ENCODE measurements at places on chromosomes 2 and 18.
A peak's percentile ranks its signal among the peaks of the same experiment; 100 is the strongest.

- DNase-seq, result no peak
Observed at GRCh38 chr2:64635976-64636911, 17.5 kb downstream of the SERTAD2 start.

DNA sequence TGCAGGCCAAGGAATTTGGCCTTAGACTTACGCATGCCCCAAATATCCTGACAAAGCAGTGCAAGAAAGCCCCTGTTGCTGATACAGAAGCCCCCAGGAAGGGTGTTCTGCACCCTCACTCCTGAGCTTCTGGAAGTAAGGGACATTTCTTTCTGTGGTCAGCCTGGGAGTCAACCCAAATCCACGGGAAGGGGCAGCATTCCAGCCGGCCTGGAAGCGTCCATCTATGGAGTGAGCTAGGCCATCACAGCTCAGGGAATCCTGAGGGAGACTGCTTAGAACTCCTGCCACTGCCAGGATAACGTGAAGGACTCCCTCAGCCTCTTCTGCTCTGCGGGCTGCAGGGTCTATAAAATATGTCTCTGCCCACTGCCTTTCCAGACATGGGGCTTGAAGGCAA, 173.9 kb downstream of the ANAPC1 start:
- no peak for DNase-seq

DNA sequence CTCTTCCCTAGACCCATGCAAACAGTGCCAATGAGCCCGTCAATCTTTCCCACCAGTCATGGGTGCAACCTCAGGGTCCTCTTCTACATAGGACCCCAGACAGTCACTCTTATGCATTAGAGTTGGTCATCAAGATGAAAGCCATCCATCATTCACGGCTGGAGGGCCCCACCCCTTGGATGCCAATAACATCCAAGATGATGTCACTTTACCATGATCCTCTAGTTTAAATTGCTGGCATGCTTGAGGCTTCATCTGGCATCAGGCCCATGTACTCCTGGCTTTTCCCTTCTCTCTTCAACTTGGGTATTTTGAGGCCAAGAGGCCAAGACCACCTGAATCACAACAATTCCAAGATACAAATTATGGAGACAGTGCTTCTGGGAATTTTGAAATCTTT, 91.1 kb upstream of the MAPK4 start:
- DNase-seq, result no peak

GRCh38 chr18:568731-569130, 11.4 kb upstream of the CETN1 start:
- DNase-seq, result peak; percentile 49

DNA sequence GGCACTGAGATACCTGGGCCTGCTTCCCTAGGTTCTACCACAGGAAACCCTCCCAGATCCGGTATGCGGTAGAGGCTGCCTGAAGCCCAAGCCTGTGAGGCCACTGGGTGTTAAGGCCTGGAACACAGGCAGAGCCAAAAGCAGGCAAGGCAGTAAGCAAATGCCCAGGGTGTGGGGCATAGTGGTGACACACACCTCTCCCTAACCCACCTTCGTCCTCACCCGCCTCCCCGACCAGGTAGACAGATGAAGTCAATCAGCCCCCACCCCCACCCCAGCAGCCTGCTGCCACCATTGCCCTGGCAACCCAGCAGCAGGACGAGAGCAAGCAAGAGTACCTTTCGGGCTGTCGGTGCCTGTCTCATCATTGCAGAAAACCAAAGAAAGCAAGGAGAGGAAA, 6.1 kb downstream of the DCTN1 start:
- no peak for DNase-seq

- no peak for DNase-seq
Observed at GRCh38 chr18:77105028-77105427, 27.6 kb downstream of the MBP start.

- DNase-seq, result no peak
Observed at GRCh38 chr2:64667535-64667934, 13.8 kb upstream of the SERTAD2 start.

DNA sequence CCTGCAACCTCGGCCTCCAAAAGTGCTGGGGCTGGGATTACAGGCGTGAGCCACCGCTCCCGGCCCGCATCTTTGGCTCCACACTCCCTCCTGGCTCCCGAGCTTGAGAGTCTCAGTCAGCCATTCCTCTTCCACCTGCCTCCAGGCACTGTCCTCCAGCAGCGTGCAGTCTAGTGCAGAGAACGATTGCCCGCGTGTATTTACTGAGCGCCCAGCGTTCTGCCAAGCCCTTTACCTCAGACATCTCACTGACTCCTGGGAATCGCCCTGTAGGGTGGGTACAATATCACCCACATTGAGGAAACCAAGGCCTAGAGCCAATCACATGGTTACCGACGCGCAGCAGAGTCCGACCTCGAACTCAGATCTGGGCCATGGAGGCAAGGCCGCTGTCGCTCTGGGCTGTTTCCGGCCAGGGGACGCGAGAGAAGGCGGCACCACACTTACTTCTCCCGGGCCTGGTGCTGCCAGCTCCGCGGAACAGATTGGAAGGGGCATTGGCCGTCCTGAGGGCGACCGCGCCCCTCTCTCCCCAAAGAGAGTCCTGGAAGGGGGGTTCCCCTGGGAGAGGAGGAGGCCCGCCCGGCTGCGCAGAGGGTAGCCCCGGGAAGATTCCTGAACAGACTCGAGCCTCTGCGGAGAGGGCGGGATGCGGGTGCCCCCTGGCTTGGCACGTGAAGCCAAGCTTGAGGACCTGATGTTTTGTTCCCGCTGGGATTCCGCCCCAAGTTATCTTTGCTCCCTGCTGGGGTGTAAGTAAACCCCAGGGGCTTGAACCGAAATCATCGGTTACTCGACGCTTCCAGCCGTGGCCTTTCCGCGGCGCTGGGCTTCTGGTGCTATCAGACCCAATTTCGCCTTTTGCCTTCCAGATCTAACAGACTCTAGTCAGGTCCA, 5.2 kb upstream of the DLX2 start:
- DNase-seq, result no peak

- no peak for DNase-seq
Observed at GRCh38 chr2:14632133-14632936, at the start of gene LRATD1. TSS of gene LRATD1 (plus strand) at chr2:14632717. CDS start at chr2:14633980, 1,263 bp downstream.

DNA sequence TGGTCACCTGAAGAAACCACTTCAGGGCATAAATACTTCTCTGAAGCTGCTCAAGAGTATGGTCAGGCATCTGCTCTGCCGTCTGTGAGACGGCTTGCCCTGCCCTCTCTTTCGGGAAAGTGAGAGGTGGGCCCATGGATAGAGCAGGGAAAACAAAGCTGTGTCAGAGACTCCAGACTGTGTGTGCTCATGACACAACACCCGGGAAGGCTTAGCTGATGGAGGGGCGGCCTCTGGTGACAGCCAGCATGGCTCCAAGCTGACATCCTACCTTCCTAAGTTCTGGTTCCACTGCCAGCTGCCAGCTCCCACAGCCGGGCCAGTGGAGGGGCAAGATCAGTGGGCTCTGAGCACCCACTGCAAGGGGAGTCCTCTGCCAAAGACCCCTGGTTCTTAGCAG, 215.3 kb downstream of the ANKRD30B start:
- no peak for DNase-seq

- DNase-seq, result no peak
Observed at GRCh38 chr2:59232394-59233165, 991.5 kb upstream of the FANCL start.

DNA sequence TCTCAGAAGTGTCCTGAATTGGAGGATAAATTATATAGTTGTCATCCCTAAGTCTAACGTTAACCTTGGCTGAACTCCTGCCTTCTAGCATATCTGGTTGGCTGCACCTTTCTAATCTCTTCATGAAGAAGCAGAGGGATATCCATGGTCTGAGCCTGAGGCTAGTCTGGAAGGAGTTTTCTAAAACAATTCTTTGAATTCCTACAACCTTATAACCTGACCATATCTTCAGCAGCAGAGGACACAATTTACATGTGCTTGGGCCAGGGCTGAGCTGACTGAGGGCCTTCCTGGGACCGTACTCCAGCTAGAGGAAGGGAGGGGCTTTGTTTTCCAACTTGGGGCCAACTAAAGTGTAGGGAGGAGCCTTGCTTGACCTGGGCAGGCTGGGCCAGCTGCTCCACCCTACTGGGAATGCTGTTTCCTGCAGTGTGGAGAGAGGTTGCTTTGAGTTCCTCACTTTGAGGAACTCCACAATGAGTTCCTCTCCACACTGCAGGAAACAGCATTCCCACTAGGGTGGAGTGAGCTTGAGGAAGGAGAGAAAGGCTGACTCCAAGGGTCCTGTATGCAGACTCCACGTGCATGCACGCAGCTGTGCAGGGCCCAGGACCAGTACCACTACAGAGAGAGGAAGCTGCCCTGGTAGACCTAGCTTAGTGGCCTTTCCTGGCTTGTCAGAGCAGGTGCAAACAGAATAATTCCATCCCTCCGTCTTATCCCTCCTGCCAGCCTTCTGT, 19.6 kb downstream of the CEP68 start:
- no peak for DNase-seq

DNA sequence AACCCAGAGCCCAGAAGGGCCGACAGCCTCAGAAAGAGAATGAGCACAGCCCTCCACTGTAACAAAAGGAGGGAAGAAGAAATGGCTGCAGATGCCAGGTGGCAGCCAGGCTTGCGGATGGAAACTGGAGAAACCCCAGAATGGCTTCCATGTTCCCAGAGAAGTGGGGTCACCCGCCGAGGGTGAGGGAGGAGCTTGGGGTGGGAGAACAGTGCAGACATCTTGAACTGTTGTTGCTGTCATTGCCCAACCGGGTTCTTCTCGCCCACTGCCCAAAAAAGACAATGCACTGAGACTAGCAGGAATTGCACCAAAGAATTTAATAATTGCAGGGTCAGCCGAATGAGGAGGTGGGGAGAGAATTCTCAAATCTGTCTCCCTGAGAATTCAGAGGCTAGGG, 223.2 kb upstream of the RAB6C start:
- DNase-seq, result no peak

GRCh38 chr2:71467180-71467815, 13.9 kb downstream of the DYSF start:
- DNase-seq, result no peak

- no peak for DNase-seq
Observed at GRCh38 chr2:176178038-176178756, 10.3 kb upstream of the HOXD1 start.

DNA sequence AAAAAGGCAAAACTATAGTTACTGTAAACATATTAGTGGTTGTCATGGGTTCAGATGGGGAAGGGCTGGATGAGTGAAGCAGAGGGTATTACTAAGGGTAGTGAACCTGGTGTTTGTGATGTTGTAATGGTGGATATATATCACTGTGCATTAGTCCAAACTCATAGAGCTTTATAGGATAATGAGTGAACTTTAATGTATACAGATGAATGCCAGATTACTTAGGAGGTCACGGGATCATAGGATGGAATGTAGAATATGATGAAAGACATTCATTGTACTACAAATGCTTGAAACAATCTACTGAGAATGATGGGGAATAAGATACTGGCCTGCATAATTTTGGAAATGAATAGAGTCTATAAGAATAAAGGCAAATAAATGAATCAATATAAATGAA, 226.7 kb upstream of the ZNF804A start:
- DNase-seq, result no peak

DNA sequence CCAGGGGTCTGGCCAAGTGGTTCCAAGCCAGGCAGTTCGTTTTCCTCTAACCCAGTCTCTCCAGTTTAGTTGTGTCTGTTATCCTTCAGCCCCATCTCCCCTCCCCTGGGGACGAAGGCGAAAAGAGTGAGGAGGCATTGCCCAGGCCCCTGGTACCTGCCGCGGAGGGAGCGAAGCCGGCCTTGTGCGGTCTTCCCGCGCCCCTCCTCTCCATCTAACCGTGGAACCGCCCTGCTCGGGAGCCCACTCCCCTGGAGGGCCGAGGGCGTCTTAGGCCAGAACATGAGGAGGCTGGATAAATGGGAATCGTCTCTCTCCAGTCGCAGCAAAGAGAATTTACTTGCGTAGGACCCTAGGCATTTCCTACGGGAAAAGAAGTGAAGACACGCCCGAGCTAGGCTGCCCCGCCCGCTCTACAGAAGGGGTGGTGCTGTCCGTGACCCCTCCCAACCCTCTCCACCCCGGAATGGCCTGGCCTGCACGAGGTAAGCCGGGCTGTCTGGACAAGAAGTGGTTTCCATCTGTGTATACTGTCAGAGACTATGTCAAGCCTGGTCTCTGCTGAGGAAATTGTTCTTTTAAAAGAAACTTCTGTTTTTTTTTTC, 156.2 kb downstream of the MIB1 start:
- DNase-seq, result no peak

GRCh38 chr2:159045545-159046454, 77.4 kb downstream of the TANC1 start:
- no peak for DNase-seq

DNA sequence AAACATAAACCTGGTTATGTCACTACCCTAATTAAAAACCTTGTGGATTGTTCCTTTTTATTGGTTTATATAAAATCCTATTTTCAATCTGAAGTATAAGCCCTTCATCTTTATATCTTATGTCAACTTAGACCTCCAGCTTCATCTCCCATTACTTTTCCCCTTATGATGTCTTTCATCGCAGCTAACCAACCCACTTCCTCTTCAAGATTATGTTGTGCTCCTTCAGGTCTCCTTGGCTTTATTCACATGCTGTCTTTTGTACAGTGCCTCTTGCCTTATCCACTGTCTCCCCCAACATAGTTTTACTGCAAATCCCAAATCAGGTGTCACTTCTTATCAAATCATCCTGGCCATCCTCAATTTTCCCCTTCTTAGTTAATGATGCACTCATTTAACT, 25.9 kb downstream of the MBD5 start:
- DNase-seq, result no peak

DNA sequence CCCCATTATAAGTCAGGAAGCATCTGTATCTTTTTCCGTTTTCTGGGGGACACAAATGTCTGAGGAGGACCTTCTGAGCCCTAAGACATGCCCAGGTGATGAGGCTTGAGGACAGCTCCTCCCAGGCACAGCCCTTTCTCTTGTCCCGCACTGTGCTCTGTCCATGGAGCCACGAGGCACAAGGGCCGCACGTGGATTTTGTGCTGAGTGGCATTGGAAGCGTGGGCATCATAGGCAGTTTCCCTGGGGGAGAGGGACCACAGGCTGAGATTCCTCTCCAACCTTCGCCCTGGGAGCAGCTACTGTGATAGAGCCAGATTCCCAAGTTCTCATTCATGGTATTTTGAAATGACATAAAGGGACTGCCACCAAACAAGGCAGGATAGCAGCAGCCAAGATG, 139.9 kb downstream of the SH3RF3 start:
- no peak for DNase-seq

DNA sequence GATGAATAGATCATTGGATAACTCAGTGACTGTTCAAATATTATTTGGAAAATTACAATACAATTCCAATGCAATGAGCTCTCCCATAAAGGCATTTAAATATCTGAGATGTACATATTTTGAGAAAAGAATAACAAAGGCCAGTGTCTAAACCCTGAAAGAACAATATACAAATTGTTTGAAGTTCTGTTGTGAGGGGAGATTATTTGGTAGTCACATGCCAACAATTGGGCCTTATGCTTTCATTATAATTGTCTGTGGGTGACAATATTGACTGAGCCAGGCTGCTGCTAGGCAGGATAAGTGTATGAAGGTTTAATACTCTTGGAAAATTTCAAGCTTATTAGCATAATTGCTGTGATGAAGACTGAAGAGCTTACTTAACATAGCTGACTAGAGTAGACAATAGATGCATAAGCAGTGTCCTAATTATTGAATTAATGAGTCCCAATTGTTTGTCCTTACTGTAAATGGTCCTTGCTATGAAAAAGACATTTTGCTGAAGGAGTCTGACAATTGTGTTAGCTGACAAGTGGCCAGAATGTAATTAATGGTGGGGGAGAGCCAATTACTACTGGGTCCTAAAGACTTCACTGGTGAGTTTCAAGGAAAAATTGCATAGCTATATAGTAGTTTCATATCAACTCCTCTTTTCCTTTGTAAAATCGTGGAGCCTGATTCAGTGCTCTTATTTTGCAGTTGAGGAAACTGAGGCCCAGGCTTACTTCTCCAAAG, 5.0 kb upstream of the SMAD2 start:
- DNase-seq, result no peak

- DNase-seq, result no peak
Observed at GRCh38 chr2:237870754-237871651, 11.6 kb downstream of the RAMP1 start.

Data from BJ (cell line).